NCI-H2171 treated with DMSO at 0.1 percent for 48 hours (cell line): ENCODE measurements at places on chromosomes 16 and 17.
A peak's percentile ranks its signal among the peaks of the same experiment; 100 is the strongest.

DNA sequence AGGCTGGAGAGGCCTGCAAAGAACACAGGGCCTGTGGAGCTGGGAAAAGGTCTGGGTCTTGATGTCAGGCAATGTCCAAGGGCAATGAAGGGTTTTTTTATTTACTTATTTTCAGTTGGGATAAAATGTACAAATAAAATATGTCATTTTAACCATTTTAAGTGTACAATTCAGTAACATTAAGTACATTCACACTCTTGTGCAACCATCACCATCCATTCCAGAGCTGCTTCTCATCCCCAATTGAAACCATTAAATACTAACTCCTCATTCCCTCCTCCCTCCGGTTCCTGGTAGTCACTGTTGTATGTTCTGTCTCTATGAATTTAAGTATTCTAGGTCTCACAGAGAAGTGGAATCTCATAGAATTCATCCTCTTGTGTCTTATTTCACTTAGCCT lies 444.7 kb downstream of the HS3ST3B1 start:
- no peak for DNase-seq

DNA sequence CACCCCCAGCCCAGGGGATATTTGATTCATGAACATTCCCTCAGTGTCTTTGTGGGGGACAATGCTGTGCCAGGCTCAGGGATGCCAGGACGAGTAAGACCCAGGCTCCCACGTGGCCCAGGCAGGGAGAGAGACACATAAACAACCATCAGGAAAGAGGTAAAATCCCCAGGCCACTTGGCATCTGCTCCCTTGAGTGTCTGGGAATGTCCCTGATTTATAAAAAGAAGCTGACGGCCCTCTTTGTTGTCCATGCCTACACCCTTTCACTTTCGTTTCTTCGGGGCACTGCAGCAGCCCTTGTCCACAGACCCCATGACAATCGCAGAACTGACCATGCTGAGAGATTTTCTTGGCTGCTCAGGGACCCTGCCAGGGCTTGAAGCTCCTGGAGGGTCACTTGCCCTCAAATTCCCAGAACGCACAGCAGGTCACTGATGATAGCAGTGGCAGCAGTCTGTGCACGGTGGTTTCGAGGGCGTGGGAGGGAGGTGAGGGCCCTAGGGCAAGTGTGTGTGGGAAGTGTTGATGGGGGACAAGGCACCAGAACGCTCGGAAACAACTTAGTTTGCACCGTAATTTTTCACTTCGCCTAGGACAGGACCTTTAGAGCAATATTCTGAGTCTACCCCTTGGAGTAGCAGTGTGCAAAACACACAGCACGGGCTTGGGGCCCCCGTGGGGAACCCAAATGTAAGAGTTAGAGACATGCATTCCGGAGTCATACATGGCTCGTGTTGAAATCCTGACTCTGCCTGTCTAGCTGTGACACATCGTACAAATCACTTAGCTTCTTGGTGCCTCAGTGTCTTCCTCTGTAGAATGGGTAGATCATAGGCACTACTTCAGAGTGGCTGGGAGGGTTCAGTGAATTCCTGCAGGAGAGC lies 4.7 kb downstream of the NOD2 start:
- DNase-seq: no peak

- no peak for DNase-seq
Observed at GRCh38 chr17:27218719-27219488, 75.0 kb upstream of the WSB1 start.

- DNase-seq: peak; percentile 89
Observed at GRCh38 chr17:69501591-69502468, 87.3 kb downstream of the MAP2K6 start.

DNA sequence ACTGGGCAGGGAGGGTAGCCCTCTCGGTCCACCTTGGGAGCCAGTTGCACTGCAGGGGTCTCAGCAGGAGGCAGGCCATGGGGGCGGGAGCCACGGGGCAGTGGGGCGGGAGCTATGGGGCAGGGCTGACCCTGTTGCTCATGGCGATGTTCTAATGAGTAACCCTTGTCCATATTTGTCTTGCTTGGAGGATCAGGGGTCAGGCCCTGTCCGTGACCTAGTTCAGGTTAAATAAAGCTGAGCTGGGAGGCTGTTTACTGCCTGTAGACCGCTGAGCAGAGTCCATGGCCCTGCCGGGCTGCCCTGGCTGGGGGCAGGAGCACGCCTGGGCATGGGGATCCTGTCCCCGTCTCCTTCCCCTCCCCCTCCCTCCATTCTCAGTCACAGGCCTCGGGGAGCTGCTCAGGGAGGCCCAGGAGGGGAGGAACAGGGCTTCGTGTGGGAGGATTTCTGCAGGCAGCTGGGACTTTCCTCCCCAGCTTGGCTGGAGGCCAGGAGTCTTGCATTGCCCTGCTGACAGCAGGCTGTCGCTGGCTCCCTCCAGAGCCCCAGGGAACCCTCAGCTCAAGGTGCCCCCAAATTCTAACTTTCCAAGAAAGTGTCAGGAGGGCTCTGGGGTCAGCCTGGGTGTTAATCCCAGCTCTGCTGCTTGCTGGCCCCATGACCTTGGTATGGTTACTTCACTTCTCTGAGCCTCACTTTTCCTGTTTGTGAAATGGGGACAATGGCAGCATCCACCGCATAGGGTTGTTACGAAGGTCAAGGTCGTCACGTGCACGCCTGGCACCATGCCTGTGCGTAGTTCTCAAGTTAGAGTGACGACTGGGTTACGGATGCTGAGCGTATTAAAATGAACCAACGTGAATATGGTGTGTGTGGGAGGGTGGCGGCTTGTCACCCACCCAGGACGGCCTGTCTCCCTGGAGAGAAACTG lies 6.1 kb upstream of the SERPINF2 start:
- DNase-seq: peak; percentile 92

GRCh38 chr16:54071514-54071913 lies 215.1 kb downstream of the IRX3 start:
- DNase-seq: no peak

- no peak for DNase-seq
Observed at GRCh38 chr17:15392326-15392741, 50.9 kb upstream of the TEKT3 start.

DNA sequence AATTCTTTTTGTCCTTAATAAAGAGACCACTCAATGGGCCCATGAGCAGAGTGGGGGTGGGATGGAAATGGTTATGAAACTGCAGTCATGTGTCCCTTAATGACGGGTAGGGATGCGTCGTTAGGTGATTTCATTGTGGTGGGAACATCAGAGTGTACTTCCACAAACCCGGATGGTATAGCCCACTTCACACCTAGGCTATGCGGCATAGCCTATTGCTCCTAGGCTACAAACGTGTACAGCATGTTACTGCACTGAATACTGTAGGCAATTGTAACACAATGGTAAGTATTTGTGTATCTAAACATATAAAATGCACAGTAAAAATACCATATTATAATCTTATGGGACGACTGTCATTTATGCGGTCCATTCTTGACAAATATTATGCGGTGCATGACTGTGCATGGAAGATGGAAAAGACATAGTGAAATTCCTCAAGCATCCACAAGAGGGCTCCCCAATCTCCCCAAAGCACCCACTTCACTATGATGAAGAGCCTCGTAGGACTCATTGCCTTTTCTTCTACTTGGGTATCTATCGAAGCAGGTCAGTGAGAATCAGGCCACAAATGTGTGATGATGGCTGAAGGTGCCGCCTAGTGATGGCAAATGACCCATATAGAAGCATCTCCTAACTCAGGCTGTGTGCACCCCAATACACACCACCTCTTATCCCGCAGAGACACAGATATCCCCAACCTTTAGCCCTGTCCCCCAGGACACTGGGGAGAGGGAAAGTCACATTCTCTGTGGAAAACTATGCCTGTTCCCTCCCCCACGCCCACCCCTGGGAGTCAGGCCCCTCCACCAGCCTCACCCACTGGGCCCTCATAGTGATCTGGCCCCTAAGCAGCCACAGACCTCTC lies 43.5 kb downstream of the TBX21 start:
- peak; percentile 48 for DNase-seq

GRCh38 chr16:75028544-75029135 lies 29.8 kb downstream of the ZNRF1 start:
- no peak for DNase-seq

- DNase-seq: no peak
Observed at GRCh38 chr17:12584727-12585126, 81.0 kb upstream of the MYOCD start.
